ENCODE measurements at places on chromosomes 3 and 15.

DNA sequence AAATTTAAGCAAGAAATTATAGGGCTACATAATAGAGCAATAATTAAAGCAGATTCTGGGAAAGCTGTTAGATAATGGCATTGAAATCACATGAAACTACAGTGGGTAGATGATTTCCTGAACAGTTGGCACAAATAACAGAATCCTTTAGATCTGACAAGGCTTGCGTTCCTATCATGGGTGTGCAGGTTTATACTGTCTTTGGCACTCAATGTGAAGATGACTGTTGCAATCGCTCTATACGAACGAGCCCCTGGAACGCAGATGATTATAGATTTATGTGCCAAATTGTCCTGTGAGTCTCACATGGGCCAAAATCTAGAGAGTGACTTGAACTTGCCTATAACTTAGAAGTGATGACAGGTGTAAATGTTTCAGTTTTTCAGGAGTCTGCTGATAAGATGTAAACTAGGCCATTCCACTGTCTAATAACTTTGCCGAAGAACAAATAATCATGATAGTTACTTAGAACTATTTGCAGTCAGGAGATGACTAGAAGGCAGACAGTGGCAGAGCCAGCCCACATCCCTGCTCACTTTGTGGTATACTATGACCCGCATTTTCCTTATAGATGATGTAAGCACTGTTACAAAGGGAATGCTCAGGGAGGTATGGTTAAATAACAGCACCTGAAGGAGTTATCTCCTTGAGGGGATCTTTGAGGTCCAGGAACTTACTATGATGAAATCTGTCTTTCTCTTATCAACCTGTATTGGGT is 30.5 kb upstream of the TRPC1 start:
- DNase-seq, result no peak

- DNase-seq, result no peak
Observed at GRCh38 chr15:56774356-56774755, 41.0 kb upstream of the ZNF280D start.

DNA sequence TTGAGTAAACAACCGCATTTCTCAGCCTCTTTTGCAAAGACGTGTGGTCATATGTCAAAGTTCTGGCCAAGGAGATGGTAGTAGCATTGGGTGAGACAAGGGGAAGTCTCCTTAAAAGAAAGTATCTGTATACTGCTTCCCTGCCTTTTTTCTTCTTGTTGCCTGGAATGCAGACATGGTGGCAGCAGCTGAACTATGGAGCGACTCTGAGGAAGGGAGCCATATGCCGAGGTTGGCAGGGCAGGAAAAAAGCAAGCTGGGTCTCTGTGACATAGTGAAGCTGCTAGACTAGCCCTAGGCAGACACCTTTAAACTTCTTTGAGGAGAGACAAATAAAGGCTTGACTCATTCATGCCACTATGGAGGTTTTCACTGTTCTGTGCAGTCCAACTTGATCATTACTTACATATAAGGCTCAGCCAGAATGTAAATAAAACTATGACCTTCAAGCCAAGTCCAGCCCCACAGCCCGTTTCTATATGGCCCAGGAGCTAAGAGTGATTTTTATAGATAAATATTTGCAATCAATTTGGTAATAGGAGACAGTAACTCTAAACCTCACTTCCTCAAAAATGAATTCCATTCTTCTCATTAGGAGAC is 30.6 kb upstream of the PRICKLE2 start:
- no peak for DNase-seq

DNA sequence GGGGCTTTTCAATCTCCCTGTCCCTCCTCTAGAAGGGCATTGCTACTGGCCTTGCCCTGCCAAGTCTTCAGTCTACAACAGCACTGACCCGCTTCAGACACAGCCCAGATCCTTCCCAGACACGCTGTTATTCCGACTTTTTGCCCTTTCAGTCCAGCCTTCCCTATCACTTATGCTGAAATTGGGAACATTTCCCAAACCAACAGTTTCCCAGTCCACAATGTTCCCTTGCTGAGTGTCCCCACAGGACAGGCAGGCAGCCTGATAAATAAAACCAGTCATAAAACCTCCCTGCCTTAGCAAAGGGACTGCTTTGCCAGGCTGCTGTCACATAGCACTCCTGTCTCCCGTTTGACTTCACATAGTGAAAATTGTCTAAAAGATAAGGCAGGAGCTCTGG is 43.5 kb downstream of the GOLGA6L2 start:
- DNase-seq, result no peak

DNA sequence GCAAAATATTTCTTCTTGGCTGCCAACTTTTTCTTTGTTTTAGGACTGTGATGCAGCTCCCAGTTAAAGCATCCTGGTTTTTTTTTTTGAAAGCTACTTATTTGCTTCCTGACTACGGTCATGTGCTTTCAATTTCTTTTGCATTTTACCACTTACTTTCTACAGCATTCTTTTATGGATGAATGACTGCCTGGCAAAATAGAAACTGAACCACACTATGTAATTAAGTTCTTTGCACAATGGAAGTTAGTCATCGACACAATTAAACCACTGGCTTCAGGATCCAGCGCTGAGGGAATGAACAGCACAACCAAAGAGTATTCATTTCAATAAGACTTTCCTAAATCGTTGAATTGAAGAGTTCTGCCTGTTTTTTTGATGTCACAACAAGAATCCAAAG is 82.2 kb upstream of the EPHA3 start:
- no peak for DNase-seq

GRCh38 chr3:28155631-28156030 is 85.8 kb upstream of the CMC1 start:
- DNase-seq, result no peak

DNA sequence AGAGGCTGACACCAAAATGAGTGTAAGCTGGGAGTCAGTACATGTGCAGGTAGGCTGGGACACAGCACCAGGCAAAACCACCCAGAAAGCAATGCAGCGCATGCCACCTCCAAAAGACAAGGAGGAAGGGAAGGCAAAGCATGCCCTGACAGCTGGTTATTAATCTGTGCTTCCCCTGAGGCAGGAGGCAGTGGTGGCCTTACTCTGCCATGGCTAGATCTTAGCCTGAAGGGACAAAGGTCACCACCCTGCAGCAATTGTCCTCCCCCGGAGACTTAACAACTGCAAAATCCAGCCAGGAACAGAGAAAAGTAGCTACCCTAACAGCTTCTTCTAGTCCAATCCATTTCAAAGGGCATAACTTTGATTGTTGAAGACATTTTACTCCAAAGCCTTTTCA is 73.7 kb downstream of the PLD1 start:
- DNase-seq, result no peak

All from stimulated activated CD8-positive, alpha-beta memory T cell treated with anti-CD3 and anti-CD28 coated beads, Interleukin-7, amount 100 ng/mL, for 4 hours (primary cell).